ENCODE measurements at places on chromosomes 12 and 14.

GRCh38 chr12:63305901-63306875 lies 155.2 kb upstream of the AVPR1A start:
- DNase-seq = no peak

DNA sequence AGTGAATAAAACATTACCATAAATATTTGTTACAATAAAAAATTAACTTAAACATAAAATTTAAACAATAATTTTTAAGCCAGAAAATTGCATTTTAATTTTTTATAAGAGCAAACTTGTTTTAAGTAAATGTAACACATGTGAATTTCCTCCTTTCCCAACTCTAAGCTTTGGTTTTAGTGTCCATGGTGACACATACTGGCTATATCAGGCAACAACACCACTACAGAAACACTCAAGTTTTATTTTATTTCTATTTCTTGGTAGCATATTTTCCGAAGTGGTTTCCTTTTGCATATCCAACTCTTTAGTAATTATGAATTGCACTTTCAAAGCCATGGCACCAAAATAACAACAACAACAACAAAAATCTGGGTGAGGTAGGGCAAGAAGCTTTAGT lies 2.2 kb downstream of the NELL2 start:
- no peak for DNase-seq

GRCh38 chr12:54082397-54082892 lies 28.8 kb downstream of the HOXC4 start:
- peak; percentile 22 for DNase-seq

GRCh38 chr14:73877790-73878189 lies 8.9 kb upstream of the ZNF410 start:
- DNase-seq = no peak

GRCh38 chr12:113802966-113803758 lies 163.0 kb downstream of the RBM19 start:
- no peak for DNase-seq

Data from T-helper 9 cell (primary cell).